ENCODE measurements at places on chromosomes 4 and X.

- DNase-seq = no peak
Observed at GRCh38 chr4:127604949-127605709, 27.6 kb upstream of the INTU start.

GRCh38 chr4:104906276-104906675 lies 240.4 kb upstream of the TET2 start:
- no peak for DNase-seq

DNA sequence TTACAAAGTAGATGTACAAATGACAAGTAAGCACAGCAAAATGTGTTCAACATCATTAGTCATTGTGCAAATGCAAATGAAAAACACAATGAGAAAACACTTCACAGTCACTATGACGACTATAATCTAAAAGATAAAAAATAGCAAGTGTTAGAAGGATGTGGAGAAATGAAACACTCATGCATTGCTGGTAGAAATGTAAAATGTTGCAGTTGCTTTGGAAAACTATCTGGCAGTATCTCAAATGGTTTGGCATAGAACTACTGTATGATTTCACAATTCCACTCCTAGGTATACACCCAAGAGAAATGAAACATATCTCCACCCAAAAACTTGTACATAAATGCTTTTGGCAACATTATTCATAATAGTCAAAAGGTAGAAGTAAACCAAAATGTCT lies 459.7 kb upstream of the TRAM1L1 start:
- DNase-seq = no peak

- no peak for DNase-seq
Observed at GRCh38 chrX:146934256-146934655, 119.7 kb upstream of the CXorf51A start.

DNA sequence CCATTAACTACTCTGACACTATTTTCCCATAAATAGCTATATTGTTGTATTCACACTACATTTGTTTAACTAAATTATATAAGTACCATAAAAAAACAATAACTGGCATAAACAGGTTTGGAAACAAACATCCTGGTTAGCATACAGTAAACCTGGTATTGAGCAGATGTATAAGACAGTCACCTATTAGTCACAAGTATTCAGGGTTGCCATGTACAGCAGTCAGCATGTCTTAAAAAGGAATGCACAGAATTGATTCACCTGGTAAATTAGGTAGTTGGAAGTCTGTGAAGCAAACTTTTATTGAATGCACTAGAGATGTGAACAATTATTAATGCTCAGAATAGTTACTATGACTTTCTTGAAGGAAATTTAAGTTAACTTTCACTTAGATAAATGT lies 137.9 kb downstream of the FAM13A start:
- DNase-seq = no peak

- DNase-seq = no peak
Observed at GRCh38 chrX:1076871-1077651, 135.4 kb downstream of the CRLF2 start.

GRCh38 chrX:133523081-133523487 lies 107.8 kb upstream of the GPC4 start:
- no peak for DNase-seq

DNA sequence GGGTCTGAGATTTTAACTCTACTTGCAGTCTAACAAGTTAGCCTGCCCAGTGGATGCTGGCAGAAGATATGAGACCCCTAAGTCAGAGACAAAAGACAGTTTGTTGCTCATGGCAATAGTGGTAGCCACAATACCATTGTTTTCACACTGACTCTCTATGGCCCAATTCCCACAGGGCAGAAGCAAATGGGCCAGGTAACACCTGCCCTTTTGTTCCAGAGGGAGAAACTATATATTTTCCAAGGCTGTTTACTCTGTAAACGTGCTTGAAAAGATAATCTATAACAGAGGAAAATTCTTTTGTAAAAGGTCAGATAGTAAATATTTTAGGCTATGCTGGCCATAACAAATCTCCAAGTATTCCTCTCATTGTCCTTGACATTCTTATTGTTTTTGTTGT lies 57.2 kb upstream of the NPNT start:
- no peak for DNase-seq

DNA sequence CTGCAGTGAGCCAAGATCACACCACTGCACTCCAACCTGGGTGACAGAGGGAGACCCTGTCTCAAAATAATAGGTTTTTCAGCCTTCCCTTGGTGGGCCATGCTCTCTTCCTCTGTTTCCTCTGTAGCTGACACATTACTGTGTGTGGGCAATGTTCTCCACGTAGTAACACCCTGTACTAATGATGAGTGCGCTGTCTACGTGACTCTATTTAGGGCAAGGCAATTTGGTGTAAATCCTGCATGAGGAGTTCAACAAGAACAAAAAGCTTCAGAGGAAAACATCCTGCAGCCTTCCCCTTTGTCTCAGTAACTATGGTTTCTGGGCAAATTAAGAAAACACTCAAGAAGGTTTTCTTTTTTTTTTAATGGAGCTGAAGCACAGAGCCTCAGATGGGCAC lies 24.4 kb upstream of the JAKMIP1 start:
- no peak for DNase-seq

- no peak for DNase-seq
Observed at GRCh38 chr4:157806184-157806583, 366.6 kb downstream of the GASK1B start.

- no peak for DNase-seq
Observed at GRCh38 chrX:1336948-1337779, 579 bp downstream of the IL3RA start.

- DNase-seq = no peak
Observed at GRCh38 chrX:47651043-47651905, 911 bp upstream of the ELK1 start.

- DNase-seq = no peak
Observed at GRCh38 chr4:99383833-99384392, 31.4 kb upstream of the ADH1C start.

GRCh38 chrX:36986231-36986630 lies 21.9 kb upstream of the FAM47C start:
- no peak for DNase-seq

GRCh38 chrX:11261260-11261659 lies 32.0 kb upstream of the AMELX start:
- DNase-seq = no peak

- no peak for DNase-seq
Observed at GRCh38 chrX:71532078-71532752, 689 bp upstream of the OGT start.

GRCh38 chr4:31020363-31020762 lies 300.2 kb downstream of the PCDH7 start:
- DNase-seq = no peak

DNA sequence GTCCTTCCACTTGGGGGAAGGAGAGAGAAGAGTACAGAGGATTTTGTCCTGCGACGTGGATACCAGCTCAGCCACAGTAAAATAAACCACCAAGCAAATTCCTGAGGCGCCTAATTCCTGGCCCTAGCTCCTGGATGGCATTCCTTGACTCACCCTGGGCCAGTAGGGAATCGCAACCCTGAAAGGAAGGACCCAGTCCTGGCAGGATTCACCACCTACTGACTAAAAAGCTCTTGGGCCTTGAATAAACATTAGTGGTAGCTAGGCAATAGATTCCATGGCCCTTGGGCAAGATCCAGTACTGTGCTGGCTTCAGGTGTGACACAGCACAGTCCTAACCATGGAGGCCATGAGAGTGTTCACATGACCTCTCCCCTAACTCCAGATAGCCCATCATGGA lies 45.6 kb downstream of the GABRA3 start:
- DNase-seq = no peak

DNA sequence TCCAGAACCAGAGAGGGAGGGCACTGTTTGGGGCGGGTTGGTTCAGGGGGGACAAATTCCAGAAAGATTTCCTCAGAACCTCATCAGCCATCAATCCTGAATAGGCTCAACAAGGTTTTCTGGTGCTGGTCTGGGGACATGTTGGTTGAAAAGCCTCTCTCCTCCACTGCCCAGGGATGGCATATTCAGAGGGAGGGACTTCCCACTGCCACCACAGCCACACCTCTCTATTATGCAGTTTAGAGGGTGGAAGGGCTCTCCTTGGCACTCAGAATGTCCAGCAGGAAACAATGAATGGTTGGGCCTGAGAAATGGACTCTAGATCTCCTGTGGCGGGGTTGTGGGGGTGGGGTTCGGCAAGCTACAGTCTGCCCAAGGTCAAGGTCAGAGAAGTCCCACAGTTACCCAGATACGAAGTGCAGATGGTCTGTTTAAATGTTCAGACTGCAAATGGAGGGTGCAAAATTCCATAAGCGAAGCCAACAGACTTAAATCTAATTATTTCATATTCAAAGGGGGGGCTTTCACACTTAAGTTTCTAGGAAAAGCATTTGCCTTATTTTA lies 70.7 kb downstream of the LEF1 start:
- DNase-seq = no peak

DNA sequence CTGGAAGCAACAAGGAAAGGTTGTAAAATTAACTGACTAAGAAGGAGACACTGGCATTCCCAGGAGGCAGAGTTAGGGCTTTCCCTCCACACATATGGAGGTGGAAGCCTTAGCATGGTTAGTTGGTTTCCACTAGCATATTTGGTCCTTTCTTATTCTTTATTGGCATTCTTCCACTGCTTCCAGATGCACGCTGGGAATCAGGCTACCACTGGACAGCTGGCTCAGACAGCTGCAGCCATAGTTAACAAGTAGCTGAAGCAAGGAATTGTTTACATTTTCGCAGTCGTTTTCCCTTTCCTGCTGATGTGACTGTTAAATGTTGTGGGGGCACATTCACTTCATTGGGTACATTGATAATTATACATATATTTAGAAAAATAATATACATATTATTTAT lies 169.2 kb downstream of the GRIA2 start:
- no peak for DNase-seq

- no peak for DNase-seq
Observed at GRCh38 chrX:2401590-2402360, 99.0 kb downstream of the DHRSX start.

- DNase-seq = no peak
Observed at GRCh38 chrX:6961286-6962005, 186.1 kb upstream of the STS start.

DNA sequence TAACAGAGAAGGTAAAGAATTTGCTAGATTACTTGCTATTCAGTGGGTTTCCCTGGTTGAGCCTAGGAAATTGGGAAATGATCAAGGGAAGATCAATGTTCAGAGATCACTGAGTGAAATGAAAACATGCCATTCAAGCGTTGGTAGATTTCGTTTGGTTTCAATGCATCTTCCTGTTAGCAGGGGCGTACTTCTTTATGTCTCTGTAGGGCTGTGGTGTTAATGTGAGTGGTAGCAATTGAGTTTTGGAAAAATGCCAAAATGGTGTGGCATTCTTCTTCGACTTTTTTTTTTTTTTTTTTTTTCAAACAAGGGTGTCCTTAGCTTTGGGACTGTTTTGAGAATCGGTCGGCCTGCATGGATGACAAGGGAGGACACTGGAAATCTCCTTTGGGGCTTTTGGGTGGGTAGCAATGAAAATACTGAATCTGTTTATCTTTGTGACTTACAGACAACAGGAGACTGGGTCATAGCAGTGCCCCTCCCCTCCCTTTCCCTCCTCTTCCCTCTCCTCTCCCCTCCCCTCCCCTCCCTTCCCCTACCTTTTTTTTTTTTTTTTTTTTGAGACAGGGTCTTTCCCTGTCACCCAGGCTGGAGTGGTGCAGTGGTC lies 50.4 kb downstream of the SPRY1 start:
- no peak for DNase-seq

GRCh38 chr4:9988933-9989332 lies 32.4 kb downstream of the SLC2A9 start:
- no peak for DNase-seq

DNA sequence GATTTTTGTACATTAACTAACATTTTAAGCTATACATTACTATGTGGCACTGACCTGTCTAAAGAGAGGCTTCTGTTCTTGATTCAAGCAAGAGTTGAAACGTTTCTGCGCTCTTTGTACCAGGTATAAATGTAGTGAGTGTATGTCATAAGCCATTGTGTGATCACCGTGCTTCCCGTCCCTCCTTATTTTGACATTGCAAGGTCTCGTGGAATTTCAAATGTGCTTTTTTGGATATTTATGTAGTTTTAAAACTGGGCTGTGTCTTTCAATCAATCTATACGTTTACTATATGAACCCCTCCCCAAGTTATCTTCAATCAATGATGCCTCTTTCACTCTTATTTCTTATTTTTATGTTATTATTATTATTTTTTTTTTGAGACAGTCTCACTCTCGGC lies at the start of gene KLHL15:
TSS of gene KLHL15 (minus strand) at position 101 of the 400 bp plus-strand sequence. CDS start 20,493 bp downstream, outside the sequence.
- DNase-seq = no peak

DNA sequence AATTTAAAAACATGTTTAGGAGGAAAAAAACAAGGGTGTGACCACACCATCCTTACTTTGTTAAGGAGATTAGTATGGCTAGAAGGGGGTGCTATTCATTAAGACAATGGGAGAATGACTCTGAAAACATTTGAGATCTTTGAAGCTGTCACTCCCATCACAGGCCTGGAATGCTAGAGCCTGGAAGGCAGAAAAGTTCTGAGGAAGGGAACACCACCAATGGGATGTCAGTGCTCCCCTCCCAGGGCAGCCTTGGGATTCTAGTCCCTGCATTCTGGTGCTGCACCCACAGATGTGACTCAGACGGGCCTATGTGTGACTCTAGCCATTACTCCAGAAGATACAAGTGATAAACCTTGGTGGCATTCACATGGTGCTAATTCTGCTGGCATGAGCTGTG lies 162.2 kb upstream of the ANXA10 start:
- no peak for DNase-seq

DNA sequence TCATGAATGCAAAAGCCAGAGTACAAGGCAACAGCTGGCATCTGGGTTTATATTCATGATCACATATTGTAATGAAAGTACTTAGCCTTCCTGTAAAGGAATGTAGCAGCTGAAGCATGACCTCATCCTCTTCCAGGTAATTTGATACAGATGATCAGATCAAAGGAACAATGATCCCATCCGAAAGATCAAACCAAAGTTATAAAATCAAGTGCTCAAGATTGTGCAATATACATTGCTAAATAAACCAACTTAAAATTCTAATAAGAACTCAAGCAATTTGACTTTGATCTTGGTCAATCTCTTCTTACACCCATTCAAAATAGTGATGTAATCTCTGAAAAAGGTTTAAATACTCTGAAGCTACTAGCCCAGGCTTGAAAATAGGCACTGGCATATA lies 113.1 kb upstream of the INPP4B start:
- DNase-seq = no peak

GRCh38 chr4:87749883-87750282 lies 49.5 kb upstream of the IBSP start:
- DNase-seq = no peak

- no peak for DNase-seq
Observed at GRCh38 chrX:19743386-19743785, 144.0 kb downstream of the SH3KBP1 start.

- no peak for DNase-seq
Observed at GRCh38 chr4:126057371-126057770, 742.6 kb downstream of the FAT4 start.

- no peak for DNase-seq
Observed at GRCh38 chrX:97787849-97788248, 904.1 kb downstream of the RPA4 start.

DNA sequence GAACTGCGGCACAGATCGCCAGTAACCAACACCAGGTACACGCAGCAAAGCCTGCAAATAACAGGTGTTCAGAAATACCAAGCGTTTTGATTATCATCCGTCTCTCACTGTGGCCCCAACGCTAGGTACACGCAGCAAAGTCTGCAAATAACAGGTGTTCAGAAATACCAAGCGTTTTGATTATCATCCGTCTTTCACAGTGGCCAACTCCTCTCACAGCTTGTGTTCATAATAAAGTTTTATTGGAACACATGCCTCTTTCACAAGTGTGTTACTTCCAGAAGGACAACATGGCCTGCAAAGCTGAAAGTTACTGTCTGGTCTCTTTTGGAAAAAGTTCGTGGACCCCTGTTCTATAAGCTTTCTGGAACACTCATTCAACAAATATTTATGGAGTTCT lies 153.1 kb downstream of the AFAP1 start:
- DNase-seq = no peak

GRCh38 chr4:155899891-155900290 lies 3.6 kb upstream of the TDO2 start:
- no peak for DNase-seq
